ENCODE measurements at places on chromosomes 11 and 22. TPM values are rescaled to one million over a fixed set of nuclear protein-coding genes. Genes with fewer than 3 reads are reported as not detected.

- DNase-seq: no peak
- no peaks in the 10 kb centered on the region for H3K4me1 ChIP-seq
- no peaks in the 10 kb centered on the region for H3K36me3 ChIP-seq
- H3K27me3 ChIP-seq: no peaks in the 10 kb centered on the region
- no peak overlapping the region for H3K4me3 ChIP-seq
Observed at GRCh38 chr11:109016724-109017123, 351.9 kb downstream of the DDX10 start.

- H3K27me3 ChIP-seq: peaks cover 2% of the 10 kb centered on the region
- H3K27ac ChIP-seq: no peak overlapping the region
- H3K36me3 ChIP-seq: no peaks in the 10 kb centered on the region
- DNase-seq: no peak
- H3K4me1 ChIP-seq: no peaks in the 10 kb centered on the region
Observed at GRCh38 chr11:83785942-83786341, 499.8 kb upstream of the CCDC90B start.

DNA sequence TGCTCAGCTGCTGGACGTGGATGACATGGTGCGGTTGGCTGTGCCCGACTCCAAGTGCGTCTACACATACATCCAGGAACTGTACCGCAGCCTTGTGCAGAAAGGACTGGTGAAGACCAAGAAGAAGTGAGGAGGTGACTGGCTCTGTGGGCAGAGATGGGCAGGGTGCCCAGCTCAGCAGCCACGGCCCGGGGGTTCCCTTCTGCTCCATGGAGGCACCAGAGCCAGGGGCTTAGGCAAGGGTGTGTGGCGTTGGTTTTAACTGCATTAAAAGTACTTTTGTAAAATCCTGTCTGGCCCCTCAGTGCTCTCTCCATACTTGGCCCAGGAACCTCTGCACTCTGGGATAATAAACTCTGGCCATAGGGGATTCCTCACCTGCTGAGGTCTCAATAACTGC, 12.6 kb downstream of the SMTNL1 start:
- H3K4me1 ChIP-seq: peaks cover 16% of the 10 kb centered on the region
- no peaks in the 10 kb centered on the region for H3K27me3 ChIP-seq
- no peak for DNase-seq
- peaks cover 37% of the 10 kb centered on the region for H3K36me3 ChIP-seq

DNA sequence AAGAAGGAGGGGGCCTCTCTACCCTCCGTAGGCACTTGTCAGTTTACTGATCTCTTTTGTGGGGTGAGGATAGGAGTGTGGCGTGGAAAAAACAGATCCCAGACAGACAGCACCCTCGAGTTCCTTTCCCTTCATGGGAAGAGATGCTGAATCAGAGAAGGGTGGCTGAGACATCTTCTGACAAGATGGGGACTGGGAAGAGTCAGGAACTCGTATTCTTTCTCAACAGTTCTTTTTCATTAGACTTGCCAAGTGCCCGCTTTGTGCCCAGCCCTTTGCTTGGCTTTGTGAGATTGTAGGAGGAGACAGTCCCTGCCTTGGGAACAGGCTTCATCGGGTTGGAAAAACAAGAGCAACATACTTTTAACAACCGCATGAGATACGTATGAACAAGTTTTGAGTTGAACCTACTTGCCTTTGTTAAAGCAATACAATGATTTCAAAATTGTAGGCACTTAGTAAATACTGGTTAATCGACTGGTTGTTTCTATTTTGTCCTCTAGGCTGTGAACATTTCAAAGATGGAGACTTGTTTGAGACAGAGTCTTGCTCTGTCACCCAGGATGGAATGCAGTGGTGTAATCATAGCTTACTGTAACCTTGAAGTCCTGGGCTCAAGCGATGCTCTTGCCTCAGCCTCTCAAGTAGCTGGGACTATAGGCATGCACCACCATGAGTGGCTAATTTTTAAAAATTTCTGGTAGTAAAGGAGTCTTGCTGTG, 1.1 kb downstream of the RRM1 start:
- no peaks in the 10 kb centered on the region for H3K27me3 ChIP-seq
- no peak for DNase-seq
- peak overlapping the region; percentile 97 for H3K27ac ChIP-seq
- H3K4me3 ChIP-seq: peak overlapping the region; percentile 94
- peaks cover 64% of the 10 kb centered on the region for H3K4me1 ChIP-seq
- H3K36me3 ChIP-seq: peaks cover 45% of the 10 kb centered on the region

GRCh38 chr11:45592636-45593035, 72.8 kb downstream of the CHST1 start:
- peaks cover 2% of the 10 kb centered on the region for H3K27me3 ChIP-seq
- no peak overlapping the region for H3K4me3 ChIP-seq
- H3K27ac ChIP-seq: no peak overlapping the region
- DNase-seq: no peak

GRCh38 chr22:29717789-29718188, 2.0 kb upstream of the CABP7 start:
- H3K4me3 ChIP-seq: no peak overlapping the region
- H3K36me3 ChIP-seq: no peaks in the 10 kb centered on the region

DNA sequence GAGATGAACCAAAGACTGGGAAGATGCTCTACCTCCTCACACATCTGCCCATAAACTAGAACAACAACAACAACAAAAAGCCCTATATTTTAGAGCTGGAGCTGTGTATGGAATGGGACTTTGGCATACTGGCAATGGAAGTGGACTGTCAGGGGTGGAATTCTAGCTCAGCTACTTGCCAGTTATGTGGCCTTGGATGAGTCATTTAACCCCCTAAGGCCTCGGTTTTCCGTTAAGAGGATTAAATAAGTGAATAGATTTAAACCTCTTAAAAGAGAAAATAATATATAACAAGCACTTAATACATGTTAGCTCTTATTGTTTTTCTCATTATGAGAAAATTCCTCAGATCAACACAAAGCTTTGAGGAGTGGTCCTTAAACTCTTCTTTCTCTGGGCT, 195.0 kb downstream of the KIF18A start:
- H3K36me3 ChIP-seq: no peaks in the 10 kb centered on the region
- DNase-seq: no peak
- no peaks in the 10 kb centered on the region for H3K27me3 ChIP-seq
- no peak overlapping the region for H3K4me3 ChIP-seq
- no peak overlapping the region for H3K27ac ChIP-seq

- no peak overlapping the region for H3K27ac ChIP-seq
- H3K4me3 ChIP-seq: no peak overlapping the region
- H3K4me1 ChIP-seq: peaks cover 4% of the 10 kb centered on the region
- H3K27me3 ChIP-seq: no peaks in the 10 kb centered on the region
- DNase-seq: no peak
- H3K36me3 ChIP-seq: peaks cover 27% of the 10 kb centered on the region
Observed at GRCh38 chr11:9789910-9790309, 126.0 kb downstream of the SWAP70 start.

DNA sequence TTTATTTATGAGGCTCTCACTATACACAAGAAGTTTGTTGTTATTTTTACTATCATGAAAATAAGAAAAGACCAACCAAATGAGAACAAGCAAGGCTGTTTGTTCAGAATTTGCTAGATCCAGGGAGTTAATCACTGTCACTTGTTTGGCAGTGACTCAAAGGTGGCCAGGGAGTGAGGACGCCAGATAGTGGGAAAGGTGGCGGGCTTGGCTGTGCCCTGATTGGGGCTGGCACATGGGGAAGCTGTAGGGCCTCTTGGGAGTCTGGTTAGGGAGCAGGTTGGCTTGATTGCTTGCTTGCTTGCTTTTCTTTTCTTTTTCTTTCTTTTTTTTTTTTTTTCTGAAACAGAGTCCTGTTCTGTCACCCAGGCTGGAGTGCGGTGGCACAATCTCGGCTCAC, 53.1 kb upstream of the SLC22A12 start:
- H3K4me3 ChIP-seq: no peak overlapping the region
- H3K4me1 ChIP-seq: no peaks in the 10 kb centered on the region
- DNase-seq: no peak
- H3K36me3 ChIP-seq: no peaks in the 10 kb centered on the region

GRCh38 chr11:129285402-129285786, 90.3 kb upstream of the BARX2 start:
- no peaks in the 10 kb centered on the region for H3K36me3 ChIP-seq
- H3K27me3 ChIP-seq: peaks cover 6% of the 10 kb centered on the region
- H3K4me1 ChIP-seq: peaks cover 14% of the 10 kb centered on the region
- H3K27ac ChIP-seq: no peak overlapping the region
- H3K4me3 ChIP-seq: no peak overlapping the region
- DNase-seq: no peak

GRCh38 chr11:4071914-4072313, 22.7 kb upstream of the RRM1 start:
- peak overlapping the region; percentile 74 for H3K27ac ChIP-seq
- H3K27me3 ChIP-seq: no peaks in the 10 kb centered on the region
- H3K36me3 ChIP-seq: peaks cover 14% of the 10 kb centered on the region
- no peak overlapping the region for H3K4me3 ChIP-seq
- DNase-seq: no peak

DNA sequence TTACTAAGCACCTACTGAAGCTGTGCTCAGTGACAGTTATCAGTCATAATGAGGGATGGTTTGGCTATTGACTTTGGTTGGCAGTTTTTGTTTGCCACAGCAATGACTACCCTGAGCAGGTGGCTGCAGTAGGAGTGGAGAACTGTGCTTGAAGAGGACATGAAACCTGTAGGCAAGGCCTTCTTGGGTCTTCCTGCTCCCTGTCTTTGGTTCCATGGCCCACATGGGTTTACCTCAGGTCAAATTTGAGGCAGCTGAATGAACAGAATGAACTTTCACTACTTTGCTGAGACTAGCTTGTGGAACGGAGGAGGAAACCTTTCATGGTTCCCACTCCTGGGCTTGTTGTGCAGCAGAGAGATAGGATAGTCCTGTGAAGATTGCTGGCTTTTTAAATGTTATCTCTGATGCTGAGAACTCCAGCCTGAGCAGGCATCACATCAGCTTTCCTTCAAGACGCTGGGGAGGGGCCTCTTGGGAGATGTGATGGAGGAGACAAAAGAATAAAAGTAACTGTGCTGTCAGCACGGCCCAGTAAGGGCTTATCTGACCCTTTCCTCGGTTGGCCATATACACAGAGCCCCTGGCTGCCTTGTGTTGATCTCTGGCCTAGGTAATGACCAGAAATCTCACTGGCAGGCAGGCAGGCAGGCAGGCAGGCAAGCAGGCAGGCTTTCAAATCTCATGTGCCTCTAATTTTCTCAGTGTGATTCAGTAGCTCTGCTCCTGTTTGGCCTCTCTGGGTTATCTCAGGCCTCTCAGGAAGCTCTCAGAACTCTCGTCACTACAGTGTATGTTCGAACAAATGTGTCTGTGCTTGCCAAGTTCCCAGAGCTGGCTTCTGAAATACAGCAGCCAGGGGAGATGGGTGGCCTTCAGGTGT, 12.0 kb downstream of the STIM1 start:
- peaks cover 85% of the 10 kb centered on the region for H3K4me1 ChIP-seq
- H3K27me3 ChIP-seq: no peaks in the 10 kb centered on the region
- peaks cover 17% of the 10 kb centered on the region for H3K36me3 ChIP-seq
- H3K27ac ChIP-seq: peak overlapping the region; percentile 94
- DNase-seq: peak; percentile 66
- peak overlapping the region; percentile 51 for H3K4me3 ChIP-seq

DNA sequence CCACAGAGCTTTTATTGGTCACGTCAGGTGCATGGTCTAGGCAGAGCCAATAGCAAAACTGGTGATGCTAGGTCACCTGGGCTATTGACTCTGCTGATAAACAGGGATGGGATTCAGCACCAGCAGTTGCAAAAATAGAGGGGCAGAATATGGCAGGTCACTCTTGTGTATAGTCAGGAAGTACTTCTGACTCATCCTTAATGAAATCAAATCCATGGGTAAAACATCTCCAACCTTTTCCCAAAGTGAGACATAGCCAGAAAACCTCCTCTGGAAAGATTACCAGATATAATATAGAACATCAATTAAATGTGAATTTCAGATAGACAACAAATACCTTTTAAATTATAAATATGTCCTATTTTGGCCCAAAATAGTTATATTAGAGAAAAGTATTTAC, 383.2 kb downstream of the METTL15 start:
- DNase-seq: no peak
- H3K27me3 ChIP-seq: no peaks in the 10 kb centered on the region
- no peak overlapping the region for H3K4me3 ChIP-seq
- no peaks in the 10 kb centered on the region for H3K36me3 ChIP-seq

- H3K27ac ChIP-seq: no peak overlapping the region
- peaks cover 21% of the 10 kb centered on the region for H3K27me3 ChIP-seq
- peak; percentile 34 for DNase-seq
Observed at GRCh38 chr22:43867839-43868635, 5.7 kb upstream of the SULT4A1 start.

GRCh38 chr11:763549-764321, 13.6 kb downstream of the GATD1 start:
- no peak overlapping the region for H3K27ac ChIP-seq
- H3K4me3 ChIP-seq: no peak overlapping the region
- no peaks in the 10 kb centered on the region for H3K27me3 ChIP-seq
- peaks cover 14% of the 10 kb centered on the region for H3K4me1 ChIP-seq
- no peak for DNase-seq

DNA sequence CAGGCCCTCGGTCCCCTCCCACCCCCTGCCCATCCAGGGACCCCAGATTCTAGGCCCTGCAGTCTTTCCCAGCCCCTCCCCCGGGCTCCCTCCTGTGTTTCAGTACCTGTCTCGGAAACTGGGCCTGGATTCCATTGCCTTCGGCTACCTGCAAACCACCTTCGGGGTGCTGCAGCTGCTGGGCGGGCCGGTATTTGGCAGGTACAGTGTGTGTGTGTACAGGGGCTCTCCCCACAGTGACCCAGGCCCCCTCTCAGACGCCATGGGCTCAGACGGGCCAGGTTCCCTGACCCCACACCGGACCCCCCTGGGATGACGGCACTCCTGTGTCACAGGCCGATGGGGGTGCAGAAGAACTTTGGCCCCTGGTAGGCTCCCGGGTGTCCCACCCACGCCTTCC, 21.1 kb downstream of the PHLDA2 start:
- peaks cover 16% of the 10 kb centered on the region for H3K36me3 ChIP-seq
- no peak overlapping the region for H3K4me3 ChIP-seq
- no peak for DNase-seq
- H3K27me3 ChIP-seq: no peaks in the 10 kb centered on the region
- no peak overlapping the region for H3K27ac ChIP-seq

DNA sequence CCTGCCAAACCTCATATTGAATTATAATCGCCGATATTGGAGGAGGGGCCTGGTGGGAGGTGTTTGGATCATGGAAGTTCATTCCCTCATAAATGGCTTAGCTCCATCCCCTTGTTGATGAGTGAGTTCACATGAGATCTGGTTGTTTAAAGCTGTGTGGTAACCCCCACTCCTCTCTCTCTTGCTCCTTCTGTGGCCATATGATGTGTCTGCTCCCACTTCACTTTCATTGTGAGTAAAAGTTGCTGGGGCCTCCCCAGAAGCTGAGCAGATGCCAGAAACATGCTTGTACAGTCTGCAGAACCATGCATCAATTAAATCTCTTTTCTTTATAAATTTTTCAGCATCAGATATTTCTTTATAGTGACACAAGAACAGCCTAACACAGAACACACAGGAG, 929.0 kb upstream of the FAT3 start:
- no peak for DNase-seq
- no peaks in the 10 kb centered on the region for H3K27me3 ChIP-seq
- no peak overlapping the region for H3K4me3 ChIP-seq
- no peak overlapping the region for H3K27ac ChIP-seq
- no peaks in the 10 kb centered on the region for H3K4me1 ChIP-seq

NNMT gene
- total RNA-seq: not detected

KCTD14 gene
- not detected for total RNA-seq

PRSS23 gene
- total RNA-seq: 1.4 TPM

POTEH gene
- total RNA-seq: not detected

BRSK2 gene
- total RNA-seq: 2.0 TPM

TOB2 gene
- 27.0 TPM for total RNA-seq

Data from activated CD8-positive, alpha-beta T cell treated with anti-CD3 and anti-CD28 coated beads for 36 hours (primary cell).